ENCODE measurements at places on chromosomes 5 and 9. TPM values are rescaled to one million over a fixed set of nuclear protein-coding genes. Genes with fewer than 3 reads are reported as not detected.

The SLC45A2 gene
- total RNA-seq: not detected

The ZNF883 gene
- total RNA-seq: 0.24 TPM

The KCTD16 gene
- total RNA-seq: not detected

The TOR1A gene
- total RNA-seq: 60.5 TPM

The CCIN gene
- not detected for total RNA-seq

The STING1 gene
- 198 TPM for total RNA-seq

The RIOK2 gene
- total RNA-seq: 42.0 TPM

The PRR16 gene
- not detected for total RNA-seq

The TMEFF1 gene
- not detected for total RNA-seq

The MARVELD2 gene
- total RNA-seq: 0.36 TPM

The NUTM2G gene
- total RNA-seq: not detected

The PRDM9 gene
- not detected for total RNA-seq

The TDRD7 gene
- 6.3 TPM for total RNA-seq

The LCN15 gene
- not detected for total RNA-seq

The GPR151 gene
- not detected for total RNA-seq

Data from activated CD4-positive, alpha-beta T cell treated with anti-CD3 and anti-CD28 coated beads, Interleukin-2, amount 10 ng/mL, durations not matched to agents 24 days and 14 days (primary cell).